OCI-M1 (cell line): ENCODE measurements at places on chromosomes 11 and 22.

DNA sequence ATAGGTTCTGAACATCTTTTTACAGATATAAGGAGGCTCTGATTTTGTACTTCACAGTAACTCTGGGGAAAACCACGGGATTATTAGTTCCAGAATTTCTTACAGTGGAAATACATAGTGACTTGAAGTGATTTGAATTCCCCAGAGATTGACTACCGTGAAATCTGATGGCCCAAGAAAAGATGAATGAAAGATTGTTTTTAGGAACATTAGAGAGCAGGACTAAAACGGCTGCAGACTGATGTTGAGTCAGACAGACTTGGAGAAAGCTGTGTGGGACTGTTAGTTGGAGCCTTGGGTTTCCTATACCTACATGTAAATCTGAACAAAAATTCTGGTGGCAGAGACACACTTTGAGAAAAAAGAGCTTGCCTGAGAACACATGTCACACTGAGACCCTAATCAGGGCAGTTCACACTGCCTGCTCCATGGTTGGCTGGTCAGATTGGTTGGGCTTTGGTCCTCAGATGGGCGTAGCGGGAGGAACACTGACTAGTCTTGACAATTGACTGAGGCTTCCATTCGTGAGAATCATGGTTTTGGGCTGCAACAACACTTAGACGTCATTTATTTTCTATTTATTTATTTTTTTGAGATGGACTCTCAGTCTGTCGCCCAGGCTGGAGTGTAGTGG is 6.8 kb downstream of the PPP6R3 start:
- DNase-seq, result no peak

- DNase-seq, result no peak
These were observed 29.6 kb downstream of the IGF2 start for GRCh38 chr11:2109541-2110019.

- no peak for DNase-seq
These were observed 24.9 kb upstream of the CBX7 start for GRCh38 chr22:39177456-39177775.

GRCh38 chr11:132994966-132995365 is 537.3 kb downstream of the OPCML start:
- no peak for DNase-seq

GRCh38 chr22:23580576-23581259 is 628 bp upstream of the IGLL1 start:
- DNase-seq, result peak; percentile 51

DNA sequence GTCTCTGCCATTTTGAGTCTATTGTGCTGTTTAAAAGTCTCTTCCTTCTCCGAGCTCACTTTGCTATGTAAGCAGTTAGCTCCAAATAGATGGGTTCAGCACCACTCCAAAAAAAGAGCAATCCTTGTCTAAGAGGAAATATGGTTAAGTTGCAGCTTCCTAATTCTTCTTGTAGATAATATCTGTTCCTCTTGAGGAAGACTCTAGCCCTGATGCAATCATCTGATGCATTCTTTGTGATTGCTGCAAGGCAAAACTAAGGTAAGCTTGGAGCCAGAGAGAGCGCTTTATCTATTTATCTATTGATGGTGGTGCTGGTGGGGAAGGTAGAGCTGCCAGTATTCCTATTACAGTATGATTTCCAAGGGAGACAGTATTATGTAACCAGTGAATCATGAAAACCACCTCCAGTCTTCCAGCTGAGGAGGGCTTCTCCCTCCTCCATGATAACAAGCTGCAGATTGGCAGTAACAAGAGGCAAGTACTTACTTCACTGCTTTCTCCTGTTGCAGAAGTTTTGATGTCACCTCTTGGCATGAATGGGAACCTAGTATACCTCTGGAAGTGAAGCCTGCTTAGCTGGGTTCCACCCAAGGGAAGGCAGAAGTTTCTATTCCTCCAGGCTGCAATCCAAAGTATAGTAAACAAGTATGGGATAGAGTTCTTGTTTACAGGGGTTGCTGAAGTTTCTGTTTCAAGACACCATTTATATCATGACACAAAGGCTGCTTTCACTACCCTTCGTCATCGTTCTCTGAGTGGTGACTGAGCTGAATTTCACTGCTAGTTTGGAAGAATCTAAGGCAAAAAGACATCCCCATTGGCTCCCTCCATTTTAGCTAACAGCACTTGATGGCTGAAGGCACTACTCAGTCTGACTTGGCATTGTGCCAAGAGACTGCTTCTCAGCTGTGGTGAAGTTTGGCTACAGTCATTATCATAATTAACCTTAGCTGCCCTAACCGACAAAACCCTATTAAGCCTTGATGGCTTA is 49.7 kb downstream of the FDX1 start:
- DNase-seq, result peak; percentile 72

DNA sequence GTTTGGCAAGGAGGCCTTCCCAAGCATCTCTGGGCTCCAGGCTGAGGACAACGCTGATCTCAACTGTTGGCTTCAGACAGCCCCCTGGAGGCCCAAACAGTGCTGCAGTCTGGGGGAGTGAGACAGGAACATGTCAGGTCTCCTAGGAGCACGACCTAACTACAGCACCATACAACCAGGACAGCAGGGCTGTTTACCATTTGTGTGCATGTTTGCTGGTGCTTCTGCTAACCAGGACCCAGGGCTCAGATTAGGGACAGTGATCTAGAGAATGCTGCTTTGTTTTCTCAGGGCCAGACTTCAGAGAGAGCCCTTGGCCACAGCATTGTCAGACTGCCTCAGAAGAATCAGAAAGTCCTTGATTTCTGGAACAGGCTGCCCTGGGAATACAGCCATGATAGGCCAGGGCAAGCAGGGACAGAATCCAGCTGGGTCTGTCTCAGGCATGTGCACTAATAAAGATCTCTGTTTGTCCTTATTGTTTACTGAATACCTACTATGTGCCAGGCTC is 126.5 kb downstream of the VPREB1 start:
- peak; percentile 24 for DNase-seq

DNA sequence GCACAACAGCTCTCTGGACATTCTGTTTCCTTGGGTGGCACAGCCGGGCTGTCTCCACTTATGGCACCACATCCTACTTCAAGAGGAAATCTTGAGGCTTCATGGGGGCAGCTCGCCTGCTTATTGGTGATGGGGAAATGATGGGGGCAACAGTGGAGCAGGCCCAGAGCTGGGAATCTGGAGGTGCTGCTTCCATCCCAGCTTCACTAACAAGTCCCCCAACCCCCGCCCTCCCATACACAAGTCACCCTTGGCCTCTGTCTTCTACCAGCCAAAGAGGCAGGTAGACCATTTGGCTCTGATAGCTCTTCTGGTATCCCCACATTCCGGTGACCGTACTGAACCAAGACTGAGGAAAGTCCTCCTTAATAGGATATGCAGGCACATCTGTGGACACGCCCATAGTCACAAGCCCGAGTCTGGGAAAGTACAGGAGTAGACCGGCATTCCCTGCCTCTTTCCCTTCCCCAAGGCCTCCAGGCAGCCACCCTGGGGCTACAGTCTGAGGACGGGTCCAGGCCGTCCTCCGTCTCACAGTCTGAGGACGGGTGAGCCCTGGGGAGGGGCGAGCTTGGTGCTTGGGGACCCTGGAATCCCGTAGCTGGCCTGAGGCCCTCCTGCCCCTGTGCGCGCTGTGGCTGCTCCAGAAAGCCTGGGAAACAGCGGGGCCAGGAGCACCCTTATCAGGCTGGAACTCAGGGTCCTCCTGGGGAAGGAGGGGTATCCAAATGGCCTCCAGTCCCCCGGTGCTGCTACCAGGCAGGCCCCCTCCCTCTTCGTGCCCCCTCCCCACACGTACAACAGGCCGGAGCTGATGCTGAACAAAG is 145.6 kb downstream of the FEZ1 start:
- no peak for DNase-seq

DNA sequence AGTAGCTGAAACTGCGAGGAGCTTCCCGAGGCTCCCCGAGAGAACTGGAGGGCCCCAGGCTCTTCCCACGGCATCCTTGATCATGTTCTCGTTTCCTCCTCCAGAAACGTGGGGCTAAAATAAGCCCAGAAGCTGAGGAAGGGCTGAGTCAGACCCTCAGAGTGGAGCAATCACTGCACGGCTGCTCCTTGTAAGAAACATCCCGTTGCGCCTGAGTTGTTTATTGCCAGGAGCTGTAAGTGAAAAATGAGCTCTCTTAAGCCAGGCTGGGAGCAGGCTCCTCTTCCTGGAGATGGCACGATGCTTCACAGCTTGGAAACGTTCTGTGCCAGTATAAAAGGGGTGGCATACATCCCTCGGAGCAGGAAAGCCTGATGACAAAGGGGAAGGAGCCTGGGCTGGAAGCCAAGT is 47.3 kb upstream of the SYN3 start:
- DNase-seq, result no peak
